Left lung (tissue), 14 donors: ENCODE measurements at places on chromosomes 2 and 18.
A peak's percentile ranks its signal among the peaks of the same experiment; 100 is the strongest.

- no peak for DNase-seq
Measured at GRCh38 chr2:27369471-27370025, 590 bp downstream of the EIF2B4 start.

DNA sequence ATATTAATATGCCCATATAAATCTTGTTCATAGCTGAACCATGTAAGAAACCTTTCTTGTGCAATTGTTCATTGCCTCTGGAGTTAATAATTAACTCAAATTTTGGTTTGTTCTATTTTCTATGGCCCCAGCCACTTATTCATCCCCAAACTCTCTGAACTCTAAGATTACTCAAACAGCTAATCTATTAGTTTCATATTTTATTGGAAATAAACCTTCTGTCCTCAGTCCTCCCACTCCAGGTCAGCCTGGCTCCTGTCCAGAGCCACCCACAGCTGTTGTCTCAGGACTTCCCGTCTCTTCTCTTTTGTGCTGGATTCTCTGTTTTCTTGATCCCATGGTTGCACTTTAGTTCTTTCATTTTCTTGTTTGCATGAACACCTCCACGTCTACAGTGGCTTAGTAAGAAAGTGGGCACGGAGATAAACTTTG lies 4.4 kb upstream of the RNF103 start:
- DNase-seq: no peak

DNA sequence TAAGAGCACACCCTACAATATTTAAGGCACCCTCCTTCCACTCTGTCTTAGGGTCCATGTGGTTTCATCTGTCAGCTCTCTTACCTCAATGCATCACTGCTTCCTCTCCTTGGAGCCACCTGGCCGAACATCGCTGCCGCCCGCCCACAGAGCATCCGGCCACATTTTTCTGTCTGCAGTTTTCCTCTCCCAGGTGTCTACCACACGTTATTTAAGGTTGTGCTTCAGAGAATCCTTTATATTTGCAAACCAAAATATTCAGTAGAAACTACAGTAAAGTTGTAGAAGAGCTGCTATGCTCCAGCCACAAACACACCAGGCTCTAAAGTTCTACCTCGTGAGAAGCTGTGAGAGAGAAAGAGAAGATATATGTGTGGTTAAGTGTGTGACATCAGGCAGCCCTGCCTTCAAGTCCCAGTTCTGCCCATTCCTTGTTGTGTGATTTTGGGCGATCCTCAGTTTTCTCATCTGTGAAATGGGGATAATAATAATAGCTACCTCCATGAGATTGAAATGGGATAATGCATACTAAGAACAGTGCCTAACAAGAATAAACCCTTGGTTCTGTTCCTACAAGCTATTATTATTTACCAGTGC lies 4.9 kb upstream of the STK17B start:
- no peak for DNase-seq

GRCh38 chr2:25964891-25965290 lies 17.4 kb downstream of the KIF3C start:
- no peak for DNase-seq

GRCh38 chr2:68806511-68807109 lies 64.6 kb downstream of the BMP10 start:
- DNase-seq: no peak

DNA sequence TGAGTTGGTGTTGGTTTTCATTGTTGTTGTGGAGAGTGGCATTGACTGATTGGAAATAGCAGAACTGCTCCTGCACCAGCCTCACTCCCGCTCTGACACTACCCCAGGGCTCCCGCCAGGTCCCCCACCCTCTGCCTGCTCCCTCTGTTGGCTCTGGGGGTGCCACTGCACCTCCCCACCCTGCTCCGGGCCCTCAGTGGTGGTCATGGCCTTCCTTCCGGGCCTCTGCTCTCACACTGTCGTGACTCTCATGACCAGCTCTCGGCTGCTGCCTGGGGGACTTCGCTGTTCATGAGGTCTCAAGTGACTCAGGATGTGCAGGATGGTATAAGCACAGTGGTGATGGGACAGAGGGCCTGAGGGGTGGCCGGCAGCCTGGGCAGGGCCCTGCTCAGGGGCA lies 113.2 kb downstream of the MARCHF4 start:
- DNase-seq: no peak

DNA sequence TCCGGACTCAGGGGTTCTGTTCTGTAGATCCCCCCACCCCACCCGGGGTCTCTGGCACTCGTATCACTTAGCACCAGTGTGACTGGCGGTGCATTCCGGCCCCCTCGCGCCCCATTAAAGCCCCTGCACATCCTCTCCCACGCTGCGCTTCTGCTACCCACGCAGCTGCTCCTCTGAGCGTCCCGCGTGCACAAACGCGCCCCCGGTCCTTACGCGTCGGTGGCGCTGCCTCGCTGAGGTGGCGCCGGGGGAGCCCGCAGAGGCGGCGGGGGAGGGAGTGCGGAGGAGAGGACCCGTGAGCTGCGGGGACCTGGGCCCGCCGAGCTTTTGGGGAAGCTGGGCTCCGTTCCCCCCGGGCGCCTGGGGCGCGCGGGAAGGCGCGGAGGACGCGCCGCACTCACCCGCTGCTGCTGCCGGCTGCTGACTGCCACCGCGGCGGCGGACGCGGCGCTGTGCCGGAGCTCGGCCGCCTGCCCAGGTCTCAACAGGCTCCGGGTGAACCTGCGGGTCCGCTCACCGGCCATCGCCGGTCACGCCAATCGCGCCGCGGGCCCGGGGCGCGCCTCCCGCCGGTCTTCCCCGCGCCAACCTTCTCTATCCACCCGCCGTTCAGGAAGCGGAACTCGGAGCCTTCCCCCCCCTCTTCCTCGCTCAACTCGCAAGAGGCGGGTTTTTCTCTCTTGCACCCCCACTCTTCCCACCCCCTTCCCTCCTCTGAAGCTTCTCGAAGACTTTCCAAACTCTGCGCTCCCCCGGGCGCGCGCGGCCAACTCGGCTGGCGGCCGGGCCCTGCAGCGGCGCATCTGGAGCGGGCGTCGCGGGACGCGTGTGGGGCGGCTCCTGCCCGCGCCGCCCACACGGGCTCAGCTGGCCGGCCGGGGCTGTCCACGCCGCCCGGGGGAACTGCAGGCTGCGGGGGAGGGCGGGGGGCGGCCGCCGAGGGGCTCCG lies at the start of gene DOCK10:
DOCK10 (minus strand) TSS at position 618 of the 949 bp plus-strand sequence; CDS start at position 524, 94 bp downstream.
- DNase-seq: peak; percentile 57

GRCh38 chr2:128644718-128645256 lies 326.1 kb upstream of the HS6ST1 start:
- DNase-seq: no peak

GRCh38 chr2:223815884-223816570 lies 21.4 kb downstream of the AP1S3 start:
- no peak for DNase-seq

DNA sequence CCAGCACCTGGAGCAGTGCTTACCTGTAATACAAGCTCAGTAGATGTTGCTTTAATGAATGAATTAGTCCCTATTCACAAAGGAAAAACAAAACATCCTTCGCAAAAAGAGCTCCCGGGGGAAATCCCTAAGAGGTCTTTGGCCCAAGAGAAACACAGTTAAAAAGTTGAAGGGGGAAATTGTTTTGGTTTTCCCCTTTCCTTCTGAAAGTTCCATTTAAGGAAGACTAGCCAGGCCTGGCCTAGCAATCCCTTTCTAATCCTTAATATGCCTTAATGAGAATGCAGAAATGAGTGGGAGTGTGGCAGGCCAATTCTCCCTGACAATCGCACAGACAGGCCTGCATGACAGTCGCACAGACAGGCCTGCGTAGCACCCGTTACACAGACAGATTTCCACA lies 33.5 kb upstream of the REL start:
- DNase-seq: no peak

DNA sequence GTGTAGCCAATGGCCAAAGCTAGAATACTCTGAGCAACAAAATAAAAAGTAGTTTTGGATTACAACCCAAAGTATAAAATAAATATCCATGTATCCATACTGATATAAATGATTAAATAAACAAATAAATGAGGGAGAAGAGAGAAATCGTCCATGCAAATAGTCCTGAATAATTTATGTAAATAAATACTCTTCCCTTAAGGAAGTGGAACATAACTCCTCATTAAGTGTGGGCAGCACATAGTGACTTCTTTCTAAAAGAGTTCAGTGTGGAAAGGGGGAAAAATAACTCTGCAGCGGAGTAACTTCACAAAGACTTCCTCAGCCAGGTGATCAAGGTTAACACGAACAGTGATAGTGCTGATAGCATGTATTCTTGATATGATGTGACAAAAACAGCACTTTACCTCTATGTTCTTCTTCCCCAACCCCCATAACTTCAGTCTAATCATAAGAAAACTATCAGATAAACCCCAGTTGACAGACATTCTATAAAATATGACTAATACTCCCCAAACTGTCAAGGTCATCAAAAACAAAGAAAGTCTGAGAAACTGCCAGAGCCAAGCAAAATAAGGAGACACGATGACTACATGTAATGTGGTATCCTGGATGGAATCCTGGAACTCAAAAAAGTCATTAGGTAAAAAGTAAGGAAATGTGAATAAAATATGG lies 30.7 kb downstream of the METTL8 start:
- DNase-seq: no peak

DNA sequence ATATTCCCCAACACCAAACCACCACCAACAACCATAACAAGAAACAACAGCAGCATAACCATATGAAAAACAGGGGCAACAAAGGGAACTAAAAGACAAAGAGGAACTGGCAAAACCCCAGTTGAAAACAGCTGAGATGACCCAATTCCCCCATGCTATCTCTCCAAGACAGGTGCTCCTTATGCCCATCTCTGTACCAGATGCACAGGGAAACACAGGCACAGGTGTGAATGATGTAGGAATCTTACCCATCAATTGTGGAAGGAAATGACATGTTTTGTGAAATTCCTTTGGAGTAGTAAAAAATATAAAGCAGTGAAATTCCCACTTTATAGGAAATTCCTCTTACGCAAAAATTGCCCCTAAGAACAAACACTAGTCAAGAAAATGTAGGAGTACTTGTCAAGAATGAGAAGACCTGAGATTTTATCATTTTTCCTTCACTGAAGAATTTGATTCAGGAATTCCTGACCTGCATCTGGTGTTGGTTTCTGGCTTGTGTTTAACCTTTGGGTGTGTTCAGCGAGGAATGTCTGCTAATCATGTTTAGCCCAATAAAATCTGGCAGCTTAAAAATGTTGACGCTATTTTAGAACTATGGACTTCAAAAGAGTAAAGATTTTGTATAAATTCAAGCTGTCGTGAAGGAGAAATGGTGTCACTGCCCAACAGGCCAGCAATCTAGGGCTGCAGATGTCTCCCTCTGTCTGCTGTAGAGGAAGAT lies 67.7 kb upstream of the ARHGAP28 start:
- no peak for DNase-seq

DNA sequence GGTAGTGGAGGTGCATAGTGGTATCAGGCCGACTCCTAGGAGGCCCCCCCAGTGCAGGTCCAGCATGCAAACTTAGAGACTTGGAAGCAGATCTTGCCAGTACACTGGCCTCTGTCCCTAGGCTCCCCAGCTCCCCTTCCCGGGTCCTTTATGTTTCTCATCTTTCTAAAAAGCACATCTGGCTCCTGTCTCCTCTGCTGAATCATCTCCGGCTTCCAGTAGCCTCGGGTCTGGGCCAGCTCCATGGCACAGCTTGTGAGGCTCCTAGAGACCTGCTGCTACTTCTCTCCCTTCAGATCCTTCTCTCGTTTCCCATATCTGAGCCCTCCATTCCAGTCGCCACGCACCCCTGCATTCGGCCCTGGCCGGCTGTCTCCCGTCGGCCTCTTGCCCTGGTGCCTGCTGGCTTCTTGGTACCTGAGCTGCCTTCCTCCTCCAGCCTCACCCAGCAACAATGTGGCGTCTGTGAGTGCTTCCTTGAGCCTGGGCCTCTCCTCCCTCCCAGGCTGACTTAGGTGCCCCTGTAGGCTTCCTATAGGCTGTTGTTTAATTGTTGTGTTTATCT lies 6.6 kb downstream of the TRAF3IP1 start:
- DNase-seq: no peak

DNA sequence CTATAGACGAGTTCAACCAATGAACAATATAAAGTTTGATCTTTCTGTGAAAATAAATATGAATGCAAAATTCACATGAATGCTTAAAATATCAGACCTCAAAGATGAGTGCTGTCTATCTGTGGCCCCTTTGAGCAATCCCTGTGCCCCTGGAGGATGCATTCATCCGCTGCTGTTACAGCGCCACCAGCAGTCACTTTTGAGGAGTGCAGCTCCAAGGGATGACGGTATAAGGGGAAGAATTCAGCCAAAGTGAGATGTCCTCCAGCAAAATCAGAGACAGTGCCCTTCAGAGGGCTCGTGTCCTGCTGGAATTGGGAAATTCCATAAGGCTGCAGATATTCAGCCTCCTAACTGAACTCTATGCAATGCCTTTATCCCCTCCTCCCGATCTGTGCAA lies 12.0 kb upstream of the CHRNA1 start:
- DNase-seq: no peak

- no peak for DNase-seq
Measured at GRCh38 chr2:172087780-172088244, 2.5 kb downstream of the DLX1 start.

- no peak for DNase-seq
Measured at GRCh38 chr2:240460781-240461431, 25.4 kb downstream of the GPC1 start.

- DNase-seq: no peak
Measured at GRCh38 chr2:52749764-52750163, 1017.8 kb upstream of the CHAC2 start.

DNA sequence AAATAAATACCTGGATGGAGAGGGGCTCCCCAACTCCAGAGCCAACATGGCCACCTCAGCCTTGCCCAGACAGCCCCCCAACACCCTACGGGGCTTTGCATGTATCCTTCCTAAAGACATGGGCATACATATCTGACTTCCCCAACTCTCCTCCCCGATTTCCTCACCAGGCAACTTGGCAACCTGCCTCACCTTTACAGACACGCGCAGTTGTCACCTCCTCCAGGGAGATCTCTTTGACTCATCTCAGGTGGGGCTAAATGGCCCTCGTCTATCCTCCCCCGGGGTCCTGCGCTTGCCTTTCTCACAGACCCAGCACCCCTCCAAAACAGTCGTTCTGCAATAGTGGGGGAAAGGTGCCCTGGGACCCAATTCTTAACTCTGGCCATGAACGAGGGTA lies 10.6 kb upstream of the BIN1 start:
- DNase-seq: no peak

- DNase-seq: no peak
Measured at GRCh38 chr2:73202156-73203054, at the start of gene NOTO. NOTO (plus strand) TSS chr2:73202574; CDS start chr2:73202667, 93 bp downstream.

DNA sequence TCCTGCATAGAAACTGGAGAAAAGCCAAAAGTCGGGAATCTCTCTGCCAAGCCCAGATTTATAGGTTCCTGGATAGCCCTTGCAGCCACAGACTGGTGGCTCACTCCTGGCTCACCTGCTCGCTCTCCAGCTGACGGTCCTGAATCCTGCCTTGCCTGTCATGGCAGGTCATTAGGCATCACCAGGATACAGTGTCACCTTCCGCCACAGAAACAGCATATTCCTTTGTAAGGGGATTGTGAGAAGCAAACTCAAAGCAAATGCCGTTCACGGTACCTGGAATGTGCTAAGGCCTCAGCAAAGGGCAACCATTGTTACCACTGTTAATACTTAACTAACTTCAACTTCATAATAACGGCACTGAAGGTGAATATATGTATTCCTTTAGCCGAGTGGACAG lies 57.1 kb upstream of the GPR45 start:
- DNase-seq: no peak
